ENCODE measurements at places on chromosomes 12 and 14.

DNA sequence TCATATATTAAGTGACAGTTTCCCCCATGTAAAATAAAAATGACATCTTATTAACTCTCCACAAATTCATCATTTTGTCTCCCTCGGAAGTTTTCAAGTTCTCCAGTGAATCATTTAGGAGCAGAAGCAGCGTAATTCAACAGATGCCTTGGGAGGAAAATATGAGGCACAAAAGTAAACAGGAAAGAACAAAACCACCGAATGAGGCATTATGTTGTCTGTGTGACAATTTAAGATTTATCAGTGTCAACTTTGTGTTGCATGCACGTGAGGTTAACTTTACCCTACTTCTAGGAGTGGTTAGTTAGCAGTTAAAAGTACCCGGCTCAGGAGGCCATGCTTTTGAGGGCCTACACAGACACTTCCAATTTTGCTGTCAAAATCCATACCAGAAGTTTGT, 258.6 kb downstream of the IPO8 start:
- DNase-seq: no peak

DNA sequence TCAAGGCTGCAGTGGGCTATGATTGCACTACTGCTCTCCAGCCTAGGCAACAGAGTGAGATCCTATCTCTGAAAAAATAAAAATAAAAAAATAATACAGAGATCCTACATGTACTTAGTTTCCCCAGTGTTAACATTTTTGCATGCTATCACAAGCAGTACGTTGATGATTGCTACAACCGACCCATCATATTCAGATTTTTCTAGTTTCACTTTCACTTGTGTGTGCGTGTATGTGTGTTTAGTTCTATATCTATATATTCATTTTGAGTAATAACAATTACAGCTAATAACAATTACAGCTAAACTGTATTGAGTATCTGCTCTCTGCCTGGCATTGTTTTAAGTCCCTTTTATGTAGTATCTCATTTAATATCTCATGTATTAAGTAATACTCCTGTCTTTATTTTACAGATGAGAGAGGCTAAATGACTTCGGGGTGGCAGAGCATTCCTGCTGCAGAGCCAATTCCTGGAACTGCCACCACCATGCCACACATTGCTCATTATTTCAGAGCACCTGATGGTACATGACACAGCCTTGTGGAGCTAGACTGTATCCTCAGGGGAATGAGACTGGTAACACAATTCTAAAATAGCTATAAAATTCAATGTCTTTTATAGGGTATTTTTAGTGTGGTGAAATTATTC, 153.1 kb downstream of the BCAT1 start:
- no peak for DNase-seq

DNA sequence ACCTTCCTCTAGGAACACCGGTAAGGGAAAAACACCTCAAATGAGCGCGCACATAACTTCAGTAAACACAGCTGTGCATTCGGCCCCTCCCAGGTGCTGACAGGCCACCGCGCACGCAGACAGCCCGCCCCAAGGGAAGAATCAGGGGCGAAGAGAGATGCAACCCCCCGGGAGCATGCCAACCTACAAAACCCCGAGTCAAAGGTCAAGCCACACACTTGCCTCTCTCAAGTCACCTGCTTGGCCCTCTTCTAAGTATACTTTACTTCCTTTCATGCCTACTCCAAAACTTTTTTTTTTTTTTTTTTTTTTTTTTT, 2.3 kb upstream of the CYP46A1 start:
- no peak for DNase-seq

DNA sequence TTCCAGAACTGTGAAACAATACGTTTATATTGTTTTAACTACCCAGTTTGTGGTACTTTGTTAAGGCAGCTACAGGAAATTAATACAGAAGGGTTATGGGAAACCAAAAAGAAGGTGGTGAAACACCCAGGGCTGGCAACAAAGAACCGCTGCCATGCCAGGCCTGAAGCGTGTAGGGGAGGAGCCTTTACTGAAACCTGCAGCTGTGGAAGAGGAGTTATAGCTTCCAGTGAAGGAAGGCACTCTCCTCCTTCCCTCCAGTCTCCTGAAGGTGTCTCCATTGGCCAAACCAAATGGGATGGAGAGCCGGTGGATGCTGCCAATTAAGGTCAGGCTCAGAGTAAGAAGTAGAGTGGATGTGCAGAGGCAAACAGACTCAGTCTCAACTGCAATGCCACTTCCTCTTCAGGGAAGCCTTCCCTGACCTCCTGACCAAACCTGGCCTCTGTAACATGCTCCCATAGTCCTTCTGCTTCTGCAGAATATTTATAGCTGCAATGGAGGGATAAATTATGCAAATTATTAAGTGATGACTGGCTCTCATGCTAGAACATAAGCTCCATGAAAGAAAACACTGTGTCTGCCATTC, 168.3 kb downstream of the DAD1 start:
- DNase-seq: no peak

- DNase-seq: no peak
Measured at GRCh38 chr14:23433457-23433856, 2.0 kb downstream of the MYH7 start.

DNA sequence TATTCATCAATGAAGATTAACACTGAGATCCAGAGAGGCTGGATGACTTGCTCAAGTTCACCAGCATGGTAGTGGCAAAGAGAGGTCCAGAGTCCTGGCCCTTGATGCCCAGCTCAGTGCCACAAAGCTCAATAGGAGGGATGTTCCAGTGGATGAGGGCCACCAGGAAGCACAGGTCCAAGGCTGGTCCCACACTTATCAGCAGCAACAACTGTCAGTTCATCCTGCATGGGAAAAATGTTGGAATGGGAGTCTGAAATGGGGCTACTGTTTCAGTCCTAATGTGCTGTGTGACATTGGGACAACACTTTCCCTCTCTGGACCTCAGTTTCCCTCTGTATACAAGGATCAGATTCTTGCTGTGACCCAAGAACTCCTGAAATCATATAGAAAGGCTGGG, 11.2 kb downstream of the SERPINA5 start:
- DNase-seq: no peak
